Sigmoid colon (tissue), 7 donors: ENCODE measurements at places on chromosomes 3 and 15.

- no peaks in the 10 kb centered on the region for H3K36me3 ChIP-seq
- no peaks in the 10 kb centered on the region for H3K27me3 ChIP-seq
- H3K4me3 ChIP-seq, result no peak overlapping the region
- H3K27ac ChIP-seq, result no peak overlapping the region
These were observed 546.8 kb downstream of the GBE1 start for GRCh38 chr3:81214631-81215030.

GRCh38 chr3:150105025-150105424 lies 134.3 kb upstream of the PFN2 start:
- H3K36me3 ChIP-seq, result no peaks in the 10 kb centered on the region
- no peaks in the 10 kb centered on the region for H3K27me3 ChIP-seq
- DNase-seq, result no peak

DNA sequence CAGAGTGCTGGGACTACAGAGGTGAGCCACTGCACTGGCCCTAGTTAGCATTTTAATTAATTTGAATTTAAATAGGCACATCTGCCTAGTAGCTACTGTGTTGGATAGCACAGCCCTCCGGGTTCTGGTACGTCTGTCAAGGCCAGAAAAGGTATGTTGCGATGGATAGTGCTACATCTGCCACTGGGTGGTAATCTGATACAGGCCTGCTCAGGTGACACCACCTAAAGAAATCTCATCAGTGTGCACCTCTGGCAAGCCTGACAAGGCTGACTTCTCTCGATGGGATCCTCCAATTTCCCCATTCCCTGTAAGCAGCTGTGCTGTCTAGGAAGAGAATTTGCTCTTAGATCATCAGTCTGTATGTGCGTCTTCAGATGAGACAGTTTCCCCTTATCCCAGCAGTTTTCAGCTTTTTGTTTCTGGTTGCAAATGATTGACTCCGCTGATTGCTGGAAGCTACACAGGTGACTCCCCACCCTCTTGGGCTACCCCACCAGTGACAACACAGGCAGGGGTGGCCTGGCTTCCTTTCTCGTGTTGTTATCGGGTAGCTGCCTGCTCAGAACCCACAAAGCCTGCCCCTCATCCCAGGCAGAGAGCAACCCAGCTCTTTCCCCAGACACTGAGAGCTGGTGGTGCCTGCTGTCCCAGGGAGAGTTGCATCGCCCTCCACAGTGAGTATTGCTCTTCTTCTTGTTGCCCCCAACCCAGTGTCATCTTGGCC lies at the start of gene CCR9:
Gene CCR9 (plus strand): TSS at position 565 of the 727 bp plus-strand sequence. CDS start 8,391 bp downstream, outside the sequence.
- no peak for DNase-seq
- no peaks in the 10 kb centered on the region for H3K27me3 ChIP-seq
- H3K36me3 ChIP-seq, result no peaks in the 10 kb centered on the region
- no peak within 1 kb of the TSS for H3K4me3 ChIP-seq
- H3K4me1 ChIP-seq, result no peaks in the 10 kb centered on the region

GRCh38 chr15:71400294-71400693 lies 285.0 kb downstream of the THSD4 start:
- H3K36me3 ChIP-seq, result no peaks in the 10 kb centered on the region
- H3K4me3 ChIP-seq, result no peak overlapping the region
- H3K4me1 ChIP-seq, result no peaks in the 10 kb centered on the region
- H3K27me3 ChIP-seq, result no peaks in the 10 kb centered on the region
